Kasumi-1 (cell line): ENCODE measurements at places on chromosomes 3 and 15.
A peak's percentile ranks its signal among the peaks of the same experiment; 100 is the strongest.

DNA sequence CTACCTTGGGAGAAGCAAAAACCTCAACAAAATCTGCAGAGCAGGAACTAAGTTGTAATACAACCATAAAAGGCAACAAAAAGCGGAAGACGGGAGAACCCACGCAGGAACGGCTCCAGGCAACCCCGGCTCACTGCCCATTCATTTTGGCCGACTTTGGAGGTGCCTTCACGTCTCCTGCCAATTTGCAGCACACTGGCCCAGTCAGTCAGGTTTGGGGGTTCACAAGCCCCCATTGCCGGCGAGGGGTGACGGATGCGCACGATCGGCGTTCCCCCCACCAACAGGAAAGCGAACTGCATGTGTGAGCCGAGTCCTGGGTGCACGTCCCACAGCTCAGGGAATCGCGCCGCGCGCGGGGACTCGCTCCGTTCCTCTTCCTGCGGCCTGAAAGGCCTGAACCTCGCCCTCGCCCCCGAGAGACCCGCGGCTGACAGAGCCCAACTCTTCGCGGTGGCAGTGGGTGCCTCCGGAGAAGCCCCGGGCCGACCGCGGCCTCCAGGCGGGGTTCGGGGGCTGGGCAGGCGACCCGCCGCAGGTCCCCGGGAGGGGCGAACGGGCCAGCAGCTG lies 463 bp downstream of the TERC start:
- DNase-seq, result peak; percentile 45

- no peak for DNase-seq
These were observed 39.5 kb downstream of the BTLA start for GRCh38 chr3:112459750-112460149.

DNA sequence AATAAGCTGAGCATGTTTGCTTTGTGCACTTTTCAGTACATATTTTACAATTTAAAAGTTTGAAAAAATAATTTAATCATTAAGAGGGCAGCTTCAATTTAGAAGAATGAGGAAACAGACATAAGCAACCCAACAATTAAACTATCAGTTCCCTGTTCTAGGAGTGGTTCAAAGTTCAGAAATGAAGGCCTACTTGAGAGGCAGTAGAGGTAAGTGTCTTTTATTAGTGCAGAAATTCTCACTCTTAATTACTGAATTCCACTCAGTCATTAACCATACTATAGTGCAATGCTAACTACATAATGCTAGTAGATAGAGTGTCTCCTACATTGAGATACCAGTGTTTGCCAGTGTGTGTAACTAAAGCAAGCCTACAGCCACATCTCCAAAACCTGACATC lies 73.1 kb downstream of the TNIK start:
- DNase-seq, result no peak

GRCh38 chr15:53847745-53848144 lies 88.3 kb upstream of the WDR72 start:
- no peak for DNase-seq

DNA sequence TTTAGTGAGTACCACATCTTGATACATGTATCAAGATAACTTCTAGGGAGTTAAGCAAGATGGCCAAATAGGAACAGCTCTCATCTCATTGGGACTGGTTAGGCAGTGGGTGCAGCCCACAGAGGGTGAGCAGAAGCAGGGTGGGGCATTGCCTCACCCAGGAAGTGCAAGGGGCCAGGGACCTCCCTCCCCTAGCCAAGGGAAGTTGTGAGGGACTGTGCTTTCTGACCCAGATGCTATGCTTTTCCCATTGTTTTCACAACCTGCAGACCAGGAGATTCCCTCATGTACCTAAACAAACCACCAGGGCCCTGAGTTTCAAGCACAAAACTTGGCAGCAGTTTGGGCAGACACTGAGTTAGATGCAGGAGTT lies 665.0 kb upstream of the CBLB start:
- peak; percentile 75 for DNase-seq

GRCh38 chr3:66675366-66675765 lies 174.5 kb upstream of the LRIG1 start:
- no peak for DNase-seq

- DNase-seq, result peak; percentile 98
These were observed 1.3 kb upstream of the USP3 start for GRCh38 chr15:63502843-63503738.

GRCh38 chr15:67762610-67763368 lies 62.5 kb upstream of the SKOR1 start:
- no peak for DNase-seq

DNA sequence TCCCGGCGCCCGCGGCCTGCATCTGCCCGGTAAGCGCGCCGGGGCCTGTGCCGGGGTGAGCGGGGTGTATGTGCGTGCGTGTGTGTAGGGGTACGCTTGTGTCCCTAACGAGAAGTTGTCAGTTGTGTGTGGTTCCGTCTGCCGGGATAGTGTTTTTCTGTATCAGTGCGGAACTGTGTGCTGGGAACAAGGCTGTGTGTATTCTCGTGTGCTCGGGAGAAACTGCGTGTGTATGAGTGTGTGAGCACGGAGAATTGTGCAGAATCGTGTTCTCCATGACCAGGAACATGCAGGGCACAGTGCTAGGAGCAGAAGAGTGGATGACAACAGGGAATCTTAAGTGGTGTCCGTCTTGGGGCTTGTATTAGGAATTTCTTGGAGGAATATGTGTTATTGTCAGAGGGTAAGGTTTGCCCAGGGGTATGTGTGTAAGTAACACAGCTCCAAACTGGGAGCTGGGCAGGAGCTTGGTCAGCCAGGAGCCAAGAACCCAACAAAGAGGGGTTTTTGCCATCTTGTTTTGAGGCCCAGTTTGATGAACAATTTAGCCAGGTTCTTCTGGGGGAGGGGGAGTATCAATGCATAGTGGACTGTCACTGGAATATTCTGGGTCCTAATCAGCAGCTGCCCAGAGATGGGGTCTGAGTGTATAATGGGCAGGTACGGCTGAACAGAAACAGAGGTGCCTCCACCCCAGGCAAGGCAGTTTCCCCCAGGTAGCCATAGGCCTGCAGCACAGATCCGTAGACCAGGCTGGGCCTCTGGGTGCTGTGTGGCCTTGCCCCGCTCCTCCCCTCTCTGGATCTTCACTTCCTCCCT lies 2.1 kb downstream of the ISL2 start:
- DNase-seq, result no peak

DNA sequence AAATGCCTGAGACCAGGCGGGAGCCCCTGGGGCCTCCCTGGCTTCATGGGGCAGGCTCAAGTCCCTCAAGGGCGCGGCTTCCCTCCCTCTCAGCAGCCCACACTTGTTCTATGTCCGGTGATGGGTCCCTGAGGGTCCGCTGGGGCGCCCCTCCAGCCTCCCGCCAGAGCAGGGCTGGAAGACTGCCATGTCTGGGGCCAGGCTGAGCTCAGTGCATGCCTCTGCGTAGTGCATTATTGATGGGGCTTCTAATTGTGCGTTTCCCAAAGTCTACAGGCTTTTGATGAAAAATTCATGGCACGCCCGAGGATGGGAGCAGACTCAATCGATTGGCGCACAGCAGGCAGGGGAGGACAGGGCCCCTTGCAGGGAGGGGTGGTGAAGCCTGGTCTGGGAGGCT lies 51.3 kb downstream of the CYP11A1 start:
- DNase-seq, result no peak

DNA sequence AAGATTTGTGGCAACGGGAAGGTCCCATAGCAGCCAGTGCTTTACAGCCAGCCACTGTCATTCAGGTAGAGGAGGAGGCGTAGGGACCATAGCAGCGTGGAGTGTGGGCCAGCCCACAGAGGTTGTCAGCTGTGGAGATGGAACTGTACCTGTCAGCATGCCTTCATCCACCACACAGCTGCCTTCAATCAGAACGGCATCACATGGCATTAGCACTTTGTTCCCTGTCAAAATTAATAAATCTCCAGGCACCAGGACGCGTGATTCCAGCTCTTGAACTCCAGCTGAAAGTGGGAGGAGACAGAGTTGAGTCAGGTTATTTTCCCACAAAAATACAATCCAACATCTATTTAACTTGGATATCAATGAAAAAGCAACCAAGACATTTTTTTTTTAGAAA lies 84.0 kb downstream of the ATP13A4 start:
- no peak for DNase-seq

DNA sequence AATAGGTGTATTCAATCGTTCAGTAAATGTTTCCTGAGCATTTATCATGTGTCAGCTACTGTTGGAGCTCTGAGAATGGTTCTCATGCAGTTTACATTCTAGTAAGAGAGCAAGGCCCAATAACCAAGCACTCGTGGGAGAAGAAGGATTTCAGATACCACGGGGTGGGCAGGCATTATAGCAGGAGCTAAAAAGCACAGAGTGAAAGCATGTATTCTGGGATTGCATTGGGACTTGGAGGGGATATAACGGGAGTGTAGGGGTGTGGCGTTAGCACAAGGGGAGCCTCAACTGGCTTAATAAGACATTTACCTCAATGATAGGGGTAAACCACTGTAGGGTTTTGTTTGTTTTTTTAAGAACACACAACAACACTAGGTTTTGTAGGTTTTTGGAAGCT lies 1.6 kb upstream of the SIAH2 start:
- peak; percentile 26 for DNase-seq

GRCh38 chr3:45647148-45647619 lies 42.0 kb upstream of the SACM1L start:
- peak; percentile 94 for DNase-seq

GRCh38 chr3:9290566-9290965 lies 41.1 kb upstream of the SRGAP3 start:
- DNase-seq, result no peak

DNA sequence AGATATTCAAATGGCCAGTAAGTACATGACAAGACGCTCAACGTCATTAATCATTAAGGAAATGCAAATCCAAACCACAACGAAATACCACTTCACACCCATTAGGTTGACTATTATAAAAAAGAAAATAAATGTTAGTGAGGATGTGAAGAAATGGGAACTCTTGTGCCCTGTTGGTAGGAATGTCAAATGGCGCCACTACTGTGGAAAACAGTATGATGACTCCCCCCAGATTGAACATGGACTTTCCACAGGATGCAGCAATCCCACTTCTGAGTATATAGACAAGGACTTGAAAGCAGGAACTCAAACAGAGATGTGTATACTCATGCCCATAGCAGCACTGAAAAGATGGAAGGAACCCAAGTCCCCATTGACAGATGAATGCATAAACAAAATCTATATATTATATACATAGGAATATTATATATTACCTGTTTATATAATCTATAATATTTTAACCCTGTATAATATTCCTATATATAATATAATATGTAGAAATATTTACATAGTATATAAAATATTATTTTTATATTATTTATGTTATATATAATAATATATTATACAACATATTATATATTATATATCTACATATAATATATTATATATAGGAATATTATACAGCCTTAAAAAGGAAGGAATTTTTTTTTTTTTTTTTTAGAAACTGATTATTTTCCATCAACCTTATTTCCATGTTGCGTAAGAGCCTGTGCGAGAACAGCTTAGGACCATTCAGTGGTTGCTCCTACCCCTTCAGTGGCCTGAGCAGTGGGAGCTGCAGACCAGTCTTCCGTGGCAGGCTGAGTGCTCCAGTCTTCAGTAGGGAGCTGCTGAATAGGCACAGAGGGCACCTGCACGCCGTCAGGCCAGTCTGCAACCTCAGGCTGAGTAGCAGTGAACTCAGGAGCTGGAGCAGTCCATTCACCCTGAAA lies 17.6 kb upstream of the PIGZ start:
- DNase-seq, result no peak

GRCh38 chr3:988785-989184 lies 104.0 kb upstream of the CNTN6 start:
- DNase-seq, result no peak
